ENCODE measurements at places on chromosomes 3 and 15.

- DNase-seq, result no peak
Observed at GRCh38 chr15:33623010-33623409, 312.2 kb downstream of the RYR3 start.

DNA sequence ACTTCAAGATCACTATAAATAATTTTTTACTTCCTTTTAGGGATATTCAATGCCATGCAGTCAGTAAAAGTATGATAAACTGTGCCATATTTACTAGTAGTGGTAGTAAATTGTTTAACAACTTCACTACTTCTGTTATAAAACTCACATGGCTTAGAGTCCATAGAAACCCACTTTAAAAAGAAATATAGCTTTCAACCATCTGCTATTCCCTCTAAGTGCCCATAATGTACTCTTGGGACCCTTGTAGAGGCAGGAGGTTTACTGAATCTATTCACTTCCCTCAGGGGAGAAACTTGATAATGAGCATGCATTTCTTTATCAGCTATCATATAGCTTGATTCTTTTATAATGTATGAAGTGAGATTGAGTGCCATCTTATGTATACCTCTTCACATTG lies 1448.4 kb upstream of the ALCAM start:
- no peak for DNase-seq

GRCh38 chr3:22627993-22628499 lies 575.1 kb upstream of the UBE2E2 start:
- no peak for DNase-seq

DNA sequence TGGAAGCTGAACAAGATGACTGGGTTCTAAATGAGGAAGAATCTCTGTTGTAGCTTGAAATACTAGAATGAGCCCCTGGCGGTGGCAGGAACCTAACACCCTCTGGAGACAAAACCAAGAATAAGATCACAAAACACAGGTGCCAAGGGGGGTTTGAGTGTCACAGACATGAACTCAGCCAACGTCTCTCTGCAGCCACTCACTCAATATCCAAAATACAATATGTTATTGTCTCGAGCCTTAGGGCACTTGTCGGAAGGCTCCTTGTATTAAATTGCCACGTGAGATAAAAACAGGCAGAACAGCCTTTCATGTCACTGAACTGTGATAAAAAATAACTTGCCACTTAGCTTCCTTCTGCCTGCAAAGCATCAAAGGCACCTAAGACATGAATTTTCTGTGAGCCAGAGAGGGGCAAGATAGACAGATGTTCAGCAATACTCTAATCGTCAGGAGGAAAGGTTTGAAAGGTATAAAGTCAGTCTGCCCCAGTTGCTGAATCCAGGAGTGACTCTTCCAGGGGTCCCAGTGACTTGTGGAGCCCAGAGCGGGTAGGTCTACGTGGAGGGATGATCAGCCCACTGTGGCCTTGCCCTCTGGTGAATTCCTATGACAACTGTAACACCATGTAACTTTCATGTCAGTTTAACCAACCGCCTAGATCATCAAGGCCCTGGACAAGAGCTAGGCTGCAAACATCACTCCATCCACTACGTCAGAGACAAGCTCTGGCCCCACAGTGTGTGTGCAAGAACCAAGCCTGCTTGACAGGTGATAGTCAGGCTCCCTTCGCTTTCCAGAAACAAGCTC lies 165.2 kb downstream of the OSBPL10 start:
- no peak for DNase-seq
